ENCODE measurements at places on chromosomes 7 and 10. TPM values are rescaled to one million over a fixed set of nuclear protein-coding genes. Genes with fewer than 3 reads are reported as not detected.
A peak's percentile ranks its signal among the peaks of the same experiment; 100 is the strongest.

GRCh38 chr10:125802739-125803138 is 20.3 kb downstream of the UROS start:
- H3K4me1 ChIP-seq = no peaks in the 10 kb centered on the region
- no peaks in the 10 kb centered on the region for H3K27me3 ChIP-seq
- H3K36me3 ChIP-seq = peaks cover 44% of the 10 kb centered on the region
- no peak overlapping the region for H3K4me3 ChIP-seq
- DNase-seq = no peak
- no peak overlapping the region for H3K27ac ChIP-seq

DNA sequence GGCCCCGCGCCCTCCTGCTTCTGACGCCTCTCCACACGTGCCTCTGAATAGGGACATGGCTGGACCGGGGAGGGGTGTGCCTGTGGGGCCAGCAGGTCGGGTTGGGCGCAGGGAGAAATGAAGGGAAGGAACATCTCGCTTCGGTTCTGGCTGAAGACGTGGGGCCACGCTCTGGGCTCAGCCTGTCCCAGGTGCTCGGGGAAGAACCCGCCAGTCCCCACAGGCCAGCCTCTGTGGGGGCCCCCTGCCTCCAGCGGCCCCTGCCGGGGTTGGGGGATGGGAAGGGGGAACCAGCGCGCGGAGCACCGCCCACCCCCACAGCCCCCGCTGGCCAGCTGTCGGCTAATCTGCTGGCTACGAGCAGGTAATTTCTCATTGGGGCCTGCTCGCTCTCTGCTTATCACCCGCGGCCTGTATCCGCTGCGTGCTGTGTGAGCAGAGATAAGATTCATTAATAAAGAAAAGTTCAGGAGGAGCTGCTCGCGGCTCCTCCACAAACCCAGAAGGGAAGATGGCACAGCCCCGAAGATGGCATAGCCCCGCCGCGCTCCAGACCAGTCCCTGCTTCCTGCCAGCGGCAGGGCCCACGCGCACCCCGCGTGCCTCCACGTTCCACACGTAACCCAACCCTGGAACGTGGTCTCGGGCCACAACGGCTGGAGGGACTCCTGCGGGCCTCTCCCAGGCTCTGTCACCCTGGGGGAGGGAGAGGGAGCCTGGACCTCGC is 186.2 kb downstream of the ELFN1 start:
- H3K4me1 ChIP-seq = no peaks in the 10 kb centered on the region
- DNase-seq = no peak
- no peak overlapping the region for H3K4me3 ChIP-seq
- no peak overlapping the region for H3K27ac ChIP-seq

DNA sequence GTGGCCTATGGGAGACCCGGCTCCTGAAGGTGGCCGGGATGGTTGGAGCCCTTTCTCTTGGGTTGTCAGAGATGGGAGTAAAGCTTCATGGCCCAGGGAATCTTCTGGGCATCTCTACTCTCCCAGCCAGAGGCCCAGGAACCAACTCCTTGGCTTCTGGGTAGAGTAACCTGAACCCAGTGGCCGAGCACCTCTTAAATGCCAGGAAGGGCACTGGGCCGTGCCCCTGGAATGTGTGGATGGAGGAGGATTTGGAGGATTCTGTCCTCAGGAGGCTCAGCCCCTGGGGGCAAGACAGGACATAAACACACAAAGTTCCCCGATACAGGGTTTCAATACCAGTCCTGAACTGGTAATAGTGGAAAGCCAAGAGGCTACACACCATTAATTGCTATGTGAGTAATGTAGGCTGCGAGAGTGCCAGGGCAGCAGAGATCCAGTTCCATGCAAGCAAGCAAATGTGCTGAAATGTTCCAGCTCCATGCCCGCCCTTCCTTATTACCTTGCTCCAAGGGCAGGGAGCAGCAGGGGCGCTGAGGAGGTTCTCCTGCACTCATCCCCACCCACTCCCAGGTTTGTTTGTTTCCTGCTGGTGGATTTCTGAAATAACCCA is 1.2 kb downstream of the PALD1 start:
- H3K4me1 ChIP-seq = peaks cover 33% of the 10 kb centered on the region
- no peaks in the 10 kb centered on the region for H3K36me3 ChIP-seq
- H3K4me3 ChIP-seq = peak overlapping the region; percentile 81
- no peak for DNase-seq
- no peaks in the 10 kb centered on the region for H3K27me3 ChIP-seq

- H3K4me1 ChIP-seq = no peaks in the 10 kb centered on the region
- no peak overlapping the region for H3K4me3 ChIP-seq
- H3K27ac ChIP-seq = no peak overlapping the region
- H3K36me3 ChIP-seq = no peaks in the 10 kb centered on the region
- no peak for DNase-seq
These were observed 143.3 kb upstream of the GPR26 start for GRCh38 chr10:123522702-123523312.

DNA sequence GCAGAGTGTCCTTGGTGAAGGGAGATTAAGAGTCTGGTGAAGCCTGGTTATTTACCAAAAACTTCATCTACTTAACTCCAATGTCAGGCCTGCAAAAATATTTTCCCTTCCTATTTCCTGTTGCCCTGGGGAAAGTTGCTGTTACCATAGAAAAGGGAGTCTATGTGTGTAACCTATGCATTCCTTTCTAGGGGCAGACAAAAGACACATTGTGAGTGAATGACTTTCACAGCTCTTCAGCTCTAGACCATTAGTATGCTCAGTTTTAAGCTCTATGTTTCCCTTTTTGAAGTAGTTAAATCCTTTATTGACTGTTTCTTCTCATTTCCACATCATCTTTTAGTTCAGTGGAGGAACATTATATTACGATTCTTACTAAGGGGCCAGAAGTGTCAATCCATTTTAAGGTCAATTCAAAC is 45.6 kb upstream of the SGCE start:
- DNase-seq = no peak
- H3K27me3 ChIP-seq = no peaks in the 10 kb centered on the region
- H3K27ac ChIP-seq = no peak overlapping the region
- no peaks in the 10 kb centered on the region for H3K4me1 ChIP-seq
- no peak overlapping the region for H3K4me3 ChIP-seq

DNA sequence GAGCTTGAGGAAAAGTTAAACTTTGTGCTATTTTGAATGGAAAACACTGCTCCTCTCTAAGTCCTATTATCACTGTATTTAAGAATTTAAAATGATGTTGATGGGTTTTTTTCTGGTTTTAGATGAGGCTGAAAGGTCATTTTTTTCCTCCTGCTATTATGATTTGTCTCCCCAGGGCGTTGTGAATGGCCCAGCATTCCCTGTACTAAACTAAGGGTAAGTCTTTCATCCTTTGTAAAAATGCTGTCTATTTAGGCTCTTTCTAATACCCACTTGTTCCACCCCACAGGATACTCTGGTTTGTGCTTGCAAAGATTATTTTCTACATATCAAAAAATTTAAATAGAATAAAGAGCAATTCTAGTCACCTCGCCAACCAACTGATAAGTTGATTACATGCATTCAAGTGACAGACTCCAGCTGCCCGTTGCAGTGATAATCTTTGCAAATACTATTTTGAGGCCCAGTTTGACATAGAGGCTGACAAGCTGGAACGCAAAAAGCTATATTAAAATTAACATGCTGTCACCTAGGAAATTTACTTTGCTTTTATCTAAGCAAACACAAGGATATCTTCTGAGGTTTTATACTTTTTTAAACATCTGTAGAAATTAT is 222.3 kb upstream of the TMEM229A start:
- no peak overlapping the region for H3K27ac ChIP-seq
- no peaks in the 10 kb centered on the region for H3K27me3 ChIP-seq
- H3K36me3 ChIP-seq = no peaks in the 10 kb centered on the region
- no peak overlapping the region for H3K4me3 ChIP-seq

DNA sequence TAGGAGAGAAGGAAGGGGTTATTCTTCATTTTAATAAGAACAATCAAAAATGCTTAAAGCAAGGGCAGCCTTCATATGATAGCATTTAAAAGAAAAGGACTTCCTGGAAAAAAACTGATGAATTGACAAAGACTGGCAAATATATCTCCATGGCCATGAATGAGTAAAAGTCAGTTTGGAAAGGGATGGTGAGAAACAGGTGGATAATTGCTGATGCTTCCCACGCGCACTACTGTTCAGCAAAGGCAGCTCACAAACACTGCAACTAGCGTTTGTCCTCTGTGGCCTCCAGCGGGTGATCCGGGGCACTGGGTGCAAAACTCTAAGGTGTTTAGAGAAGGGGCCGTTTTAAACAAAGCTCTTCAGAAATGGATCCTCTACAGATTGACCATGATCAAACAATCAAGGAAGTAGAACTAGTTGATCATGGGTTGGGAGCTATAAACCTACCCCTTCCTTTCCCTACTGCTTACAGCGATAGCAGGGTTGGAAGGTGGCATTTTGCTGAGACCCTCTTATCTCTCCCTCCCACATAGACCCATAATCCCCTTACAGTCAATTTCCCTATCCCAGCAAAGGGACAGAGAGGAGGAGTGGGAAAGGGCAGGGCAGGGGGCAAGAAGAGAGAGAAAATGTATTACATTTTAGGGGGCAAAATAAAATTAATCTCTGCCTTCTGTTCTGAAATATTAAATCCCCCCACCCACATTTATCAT is 53.8 kb downstream of the SMURF1 start:
- no peak overlapping the region for H3K27ac ChIP-seq
- H3K27me3 ChIP-seq = no peaks in the 10 kb centered on the region
- no peak overlapping the region for H3K4me3 ChIP-seq
- DNase-seq = no peak
- peaks cover 4% of the 10 kb centered on the region for H3K4me1 ChIP-seq

GRCh38 chr10:114647545-114648138 is 10.4 kb downstream of the ABLIM1 start:
- DNase-seq = no peak
- H3K36me3 ChIP-seq = no peaks in the 10 kb centered on the region
- H3K27ac ChIP-seq = no peak overlapping the region
- H3K4me3 ChIP-seq = no peak overlapping the region
- no peaks in the 10 kb centered on the region for H3K4me1 ChIP-seq

DNA sequence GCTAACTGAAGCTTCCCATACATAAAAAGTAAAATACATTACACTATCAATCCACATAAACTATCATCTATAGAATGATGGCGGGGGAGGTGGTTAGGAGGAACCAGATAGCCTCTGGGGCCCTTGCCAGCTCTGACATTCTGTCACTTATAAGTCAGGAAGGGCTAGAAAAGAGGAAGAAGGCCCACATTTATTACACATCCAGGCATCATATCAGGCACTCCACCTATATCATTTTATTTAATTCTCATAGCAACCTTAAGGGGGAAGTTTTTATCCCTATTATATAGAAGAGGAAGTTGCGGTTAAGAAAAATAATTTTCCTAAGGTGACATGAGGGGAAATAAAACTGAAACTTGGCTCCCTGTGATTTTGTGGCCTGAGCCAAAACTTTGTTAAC is 29.9 kb downstream of the HEPACAM2 start:
- H3K27me3 ChIP-seq = no peaks in the 10 kb centered on the region
- H3K4me1 ChIP-seq = no peaks in the 10 kb centered on the region
- no peak overlapping the region for H3K27ac ChIP-seq
- no peak for DNase-seq
- H3K4me3 ChIP-seq = no peak overlapping the region

DNA sequence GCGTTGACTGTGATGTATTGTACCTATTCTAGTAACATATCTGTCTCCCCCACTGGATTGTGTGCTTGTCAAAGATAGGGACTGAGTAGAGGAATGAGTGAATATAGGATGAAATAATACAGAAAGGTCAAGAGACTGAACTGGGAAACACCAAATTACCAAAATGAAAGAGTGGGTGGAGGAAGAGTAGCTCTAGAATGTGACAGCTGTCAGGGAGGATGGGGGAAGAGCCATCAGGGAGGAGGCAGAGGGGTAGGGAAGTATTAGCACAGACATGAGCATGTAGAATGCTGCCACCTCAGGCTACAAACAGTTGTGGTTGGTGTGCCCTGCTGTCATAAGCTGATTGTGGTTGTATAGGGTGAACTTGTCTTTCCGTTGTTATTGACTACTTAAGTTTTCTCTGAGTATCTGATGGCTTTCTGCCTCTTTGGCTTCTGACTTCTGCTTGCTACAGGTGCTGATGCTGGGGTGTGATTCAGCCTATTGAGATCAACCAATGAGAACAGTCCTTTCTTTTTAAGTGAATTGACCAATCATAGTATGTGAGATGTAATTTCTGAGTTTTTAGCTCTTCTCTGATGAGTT is 5.6 kb downstream of the CCSER2 start:
- H3K4me1 ChIP-seq = peaks cover 8% of the 10 kb centered on the region
- no peaks in the 10 kb centered on the region for H3K27me3 ChIP-seq
- no peak overlapping the region for H3K4me3 ChIP-seq
- no peak overlapping the region for H3K27ac ChIP-seq
- no peaks in the 10 kb centered on the region for H3K36me3 ChIP-seq
- DNase-seq = no peak

DNA sequence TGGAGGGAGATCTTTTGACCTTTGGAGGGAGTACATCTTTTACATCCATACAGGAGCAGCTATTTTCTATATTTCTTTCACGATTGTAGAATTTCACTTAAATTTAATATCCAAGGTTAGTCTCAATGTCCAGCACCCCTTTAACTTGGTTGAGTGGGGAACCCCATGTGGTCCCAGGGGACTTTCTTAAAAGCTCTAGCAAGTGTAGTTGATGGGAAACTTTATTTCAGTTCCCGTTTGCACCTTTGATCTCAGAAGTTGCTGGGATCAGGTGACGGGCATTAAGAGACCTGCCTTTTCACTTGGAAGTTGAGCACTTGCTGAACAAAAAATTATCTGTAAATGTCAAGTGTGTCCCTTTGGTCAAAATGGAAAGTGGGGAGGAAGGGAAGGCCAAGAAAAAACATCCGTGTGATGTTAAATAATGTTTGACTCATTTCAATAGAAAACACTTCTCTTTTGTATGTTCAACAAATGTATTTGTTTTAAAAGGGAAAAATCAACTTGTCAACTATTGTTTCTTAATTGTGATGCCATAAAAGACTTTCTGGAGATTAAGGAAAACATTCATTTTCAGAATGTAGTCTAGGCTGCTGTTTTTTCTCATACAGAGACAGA is 370.1 kb upstream of the GALNT17 start:
- DNase-seq = no peak
- no peak overlapping the region for H3K27ac ChIP-seq
- H3K36me3 ChIP-seq = peaks cover 16% of the 10 kb centered on the region

SPDYE3 gene
- not detected for total RNA-seq

ZPBP gene
- not detected for total RNA-seq

NACAD gene
- 10.8 TPM for total RNA-seq

ASAH2 gene
- 14.0 TPM for total RNA-seq

SORBS1 gene
- total RNA-seq = 1,659 TPM

KIF5B gene
- total RNA-seq = 164 TPM

PLXNA4 gene
- total RNA-seq = 12.2 TPM
